ENCODE measurements at places on chromosomes 4 and X. TPM values are rescaled to one million over a fixed set of nuclear protein-coding genes. Genes with fewer than 3 reads are reported as not detected.
A peak's percentile ranks its signal among the peaks of the same experiment; 100 is the strongest.

DNA sequence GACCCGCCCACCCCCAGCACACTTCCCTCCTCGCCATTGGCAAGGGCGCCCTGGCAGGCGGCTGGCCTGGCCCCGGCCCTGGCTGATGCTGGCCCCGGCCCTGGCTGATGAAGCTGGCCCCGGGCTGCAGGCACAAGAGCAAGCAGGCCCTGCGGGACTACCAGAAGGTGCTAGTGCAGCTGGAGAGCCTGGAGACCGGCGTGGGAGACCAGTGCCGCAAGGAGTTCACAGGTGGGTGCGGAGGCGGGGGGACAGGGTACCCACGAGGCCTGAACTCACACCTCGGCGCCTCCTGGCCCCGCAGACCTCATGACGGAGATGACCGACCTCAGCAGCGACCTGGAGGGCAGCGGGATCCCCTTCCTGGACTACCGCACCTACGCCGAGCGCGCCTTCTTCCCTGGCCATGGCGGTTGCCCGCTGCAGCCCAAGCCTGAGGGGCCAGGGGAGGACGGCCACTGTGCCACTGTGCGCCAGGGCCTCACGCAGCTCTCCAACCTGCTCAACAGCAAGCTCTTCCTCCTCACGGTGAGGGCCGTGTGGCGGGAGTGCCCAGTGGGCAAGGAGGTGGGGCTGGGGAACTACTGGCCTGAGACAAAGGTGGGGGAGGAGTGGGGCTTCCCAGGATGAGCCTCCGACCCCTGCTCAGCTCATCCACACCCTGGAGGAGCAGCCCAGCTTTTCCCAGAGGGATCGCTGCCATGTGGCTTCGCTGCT, 6.1 kb upstream of the SRPK3 start:
- peaks cover 1% of the 10 kb centered on the region for H3K27me3 ChIP-seq
- DNase-seq = no peak
- H3K27ac ChIP-seq = no peak overlapping the region
- H3K4me1 ChIP-seq = no peaks in the 10 kb centered on the region
- H3K4me3 ChIP-seq = no peak overlapping the region

The SRPK3 gene
- not detected for total RNA-seq

- H3K4me3 ChIP-seq = no peak overlapping the region
- no peak for DNase-seq
- peaks cover 2% of the 10 kb centered on the region for H3K36me3 ChIP-seq
- no peak overlapping the region for H3K27ac ChIP-seq
These were observed 42.4 kb upstream of the ARHGEF6 start for GRCh38 chrX:136823175-136823574.

- H3K4me1 ChIP-seq = no peaks in the 10 kb centered on the region
- H3K27ac ChIP-seq = no peak overlapping the region
- DNase-seq = no peak
- H3K27me3 ChIP-seq = peaks cover 9% of the 10 kb centered on the region
- H3K4me3 ChIP-seq = no peak overlapping the region
These were observed 9.0 kb downstream of the BMP3 start for GRCh38 chr4:81039351-81039972.

The SERTM2 gene
- not detected for total RNA-seq

The SPANXA1 gene
- total RNA-seq = not detected

The DDX53 gene
- not detected for total RNA-seq

DNA sequence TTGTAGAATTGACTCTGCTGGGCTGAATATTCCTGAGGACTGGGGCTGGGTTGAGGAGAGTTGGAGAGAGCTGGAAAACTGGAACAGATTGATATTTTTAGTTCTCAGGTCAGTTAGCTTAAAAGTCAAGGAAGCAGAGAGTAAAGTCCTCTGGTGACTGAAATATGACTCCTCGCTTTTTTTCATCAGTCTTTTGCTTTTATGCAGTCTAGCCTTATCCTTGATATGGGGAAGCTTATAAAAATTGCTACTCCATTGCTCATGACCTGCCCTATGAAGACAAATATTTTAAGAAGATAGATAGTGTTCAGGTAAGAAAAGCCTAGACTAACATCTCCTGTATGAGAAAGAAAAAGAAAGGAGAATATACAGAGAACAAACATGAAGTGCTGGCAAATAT, 152.7 kb downstream of the C4orf33 start:
- no peak for DNase-seq
- H3K4me3 ChIP-seq = no peak overlapping the region
- H3K27ac ChIP-seq = no peak overlapping the region
- no peaks in the 10 kb centered on the region for H3K4me1 ChIP-seq
- H3K36me3 ChIP-seq = no peaks in the 10 kb centered on the region

- DNase-seq = no peak
- no peak overlapping the region for H3K27ac ChIP-seq
- H3K4me3 ChIP-seq = no peak overlapping the region
- no peaks in the 10 kb centered on the region for H3K4me1 ChIP-seq
- no peaks in the 10 kb centered on the region for H3K36me3 ChIP-seq
These were observed 1372.3 kb downstream of the STIM2 start for GRCh38 chr4:28232951-28233350.

GRCh38 chr4:179285696-179286095, 1843.5 kb upstream of the AGA start:
- H3K27ac ChIP-seq = no peak overlapping the region
- no peaks in the 10 kb centered on the region for H3K27me3 ChIP-seq
- H3K36me3 ChIP-seq = no peaks in the 10 kb centered on the region
- no peak for DNase-seq

DNA sequence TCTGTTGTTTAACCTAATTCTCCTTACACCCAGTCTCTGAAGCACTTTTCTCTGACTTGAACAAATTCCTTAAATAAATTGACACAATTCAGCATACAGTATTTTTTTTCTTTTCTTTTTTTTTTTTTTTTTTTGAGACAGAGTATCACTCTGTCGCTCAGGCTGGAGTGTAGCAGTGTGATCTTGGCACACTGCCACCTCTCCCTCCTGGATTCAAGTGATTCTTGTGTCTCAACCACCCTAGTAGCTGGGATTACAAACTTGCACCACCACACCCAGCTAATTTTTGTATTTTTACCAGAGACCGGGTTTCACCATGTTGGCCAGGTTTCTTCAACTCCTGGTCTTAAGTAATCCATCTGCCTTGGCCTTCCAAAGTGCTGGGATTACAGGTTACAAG, 1498.1 kb upstream of the PCDH10 start:
- DNase-seq = no peak
- no peak overlapping the region for H3K4me3 ChIP-seq
- no peaks in the 10 kb centered on the region for H3K4me1 ChIP-seq
- no peaks in the 10 kb centered on the region for H3K36me3 ChIP-seq
- H3K27ac ChIP-seq = no peak overlapping the region

The DDIT4L gene
- total RNA-seq = 0.95 TPM

DNA sequence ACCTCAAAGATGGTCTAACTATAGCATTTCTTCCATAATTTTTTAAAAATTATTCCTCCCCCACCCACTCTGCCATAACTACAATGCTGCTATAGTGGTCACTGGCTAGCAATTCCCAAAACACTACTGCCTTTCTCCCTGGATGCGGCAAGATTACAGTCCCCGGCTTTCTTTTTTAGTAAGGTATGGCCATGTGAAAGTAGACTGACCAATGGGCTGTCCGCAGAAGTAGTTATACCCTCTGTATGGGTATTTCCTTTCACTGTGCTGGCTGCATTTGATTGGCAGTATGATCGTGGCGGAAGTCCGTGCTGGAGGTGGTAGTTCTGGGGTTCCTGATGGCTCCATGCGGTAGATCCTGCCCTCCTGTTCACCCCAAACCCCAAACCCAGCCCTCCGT, 166.0 kb downstream of the FBXO8 start:
- no peak overlapping the region for H3K27ac ChIP-seq
- H3K4me3 ChIP-seq = no peak overlapping the region
- no peak for DNase-seq
- H3K27me3 ChIP-seq = peaks cover 17% of the 10 kb centered on the region

DNA sequence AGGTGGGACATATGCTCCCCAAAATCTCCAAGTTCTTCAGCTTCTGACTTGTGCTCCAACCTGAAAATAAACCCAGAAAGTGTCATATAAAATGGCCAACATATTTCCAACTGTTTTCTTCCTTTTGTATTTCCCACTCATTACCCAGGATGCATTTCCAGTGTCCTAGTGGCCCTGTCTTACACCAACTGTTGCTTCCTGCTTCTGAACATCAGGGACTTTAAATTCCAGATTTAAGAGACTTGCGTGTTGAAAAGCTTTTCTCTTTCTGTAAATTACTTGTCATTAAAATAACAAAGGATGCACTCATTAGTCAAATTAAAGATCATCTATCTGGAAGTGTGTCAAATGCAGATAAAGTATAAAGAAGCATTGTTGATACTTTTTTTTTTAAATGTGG, 19.9 kb downstream of the MID1 start:
- H3K4me1 ChIP-seq = no peaks in the 10 kb centered on the region
- DNase-seq = no peak
- no peak overlapping the region for H3K4me3 ChIP-seq
- H3K27me3 ChIP-seq = no peaks in the 10 kb centered on the region

- peaks cover 33% of the 10 kb centered on the region for H3K4me1 ChIP-seq
- DNase-seq = peak; percentile 78
- peaks cover 55% of the 10 kb centered on the region for H3K36me3 ChIP-seq
- no peak overlapping the region for H3K4me3 ChIP-seq
These were observed 66.1 kb downstream of the TNIP2 start for GRCh38 chr4:2689825-2690700.

- H3K27me3 ChIP-seq = no peaks in the 10 kb centered on the region
- DNase-seq = no peak
- H3K4me3 ChIP-seq = no peak overlapping the region
These were observed 262.8 kb downstream of the DKK2 start for GRCh38 chr4:106773076-106773905.

GRCh38 chr4:140070366-140070765, 83.6 kb downstream of the MAML3 start:
- no peaks in the 10 kb centered on the region for H3K36me3 ChIP-seq
- H3K4me3 ChIP-seq = peak overlapping the region; percentile 63
- peaks cover 37% of the 10 kb centered on the region for H3K4me1 ChIP-seq
- H3K27ac ChIP-seq = peak overlapping the region; percentile 79

- H3K27ac ChIP-seq = no peak overlapping the region
- no peak overlapping the region for H3K4me3 ChIP-seq
- DNase-seq = no peak
- no peaks in the 10 kb centered on the region for H3K27me3 ChIP-seq
- H3K4me1 ChIP-seq = peaks cover 2% of the 10 kb centered on the region
These were observed 285.5 kb upstream of the KLF3 start for GRCh38 chr4:38378478-38378877.

The MUC7 gene
- total RNA-seq = not detected

The ATP1B4 gene
- not detected for total RNA-seq

The GSX2 gene
- total RNA-seq = not detected

GRCh38 chrX:49896951-49897350, 17.7 kb downstream of the USP27X start:
- peaks cover 5% of the 10 kb centered on the region for H3K36me3 ChIP-seq
- H3K4me3 ChIP-seq = no peak overlapping the region
- H3K4me1 ChIP-seq = no peaks in the 10 kb centered on the region
- no peak for DNase-seq

DNA sequence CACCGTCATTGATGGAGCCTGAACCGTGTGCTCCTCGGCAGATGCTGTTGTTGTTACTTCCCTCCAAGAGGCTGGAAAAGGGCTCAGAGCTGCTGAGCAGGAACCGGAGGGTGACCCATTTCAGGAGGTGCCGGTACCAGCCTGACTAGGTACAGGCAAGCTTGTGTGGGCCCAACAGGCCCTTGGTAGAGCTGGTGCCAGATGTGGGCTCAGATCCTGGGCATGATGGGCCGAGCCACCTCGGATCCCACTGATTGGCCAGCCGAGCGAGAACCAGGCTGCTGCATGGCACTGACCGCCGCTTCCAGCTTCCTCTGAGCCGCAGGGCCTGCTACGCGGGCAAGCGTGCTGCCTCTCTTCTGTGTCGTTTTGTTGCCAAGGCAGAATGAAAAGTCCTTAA, 33.7 kb downstream of the NOP14 start:
- H3K27me3 ChIP-seq = no peaks in the 10 kb centered on the region
- H3K27ac ChIP-seq = peak overlapping the region; percentile 29
- no peak overlapping the region for H3K4me3 ChIP-seq
- H3K36me3 ChIP-seq = peaks cover 32% of the 10 kb centered on the region

DNA sequence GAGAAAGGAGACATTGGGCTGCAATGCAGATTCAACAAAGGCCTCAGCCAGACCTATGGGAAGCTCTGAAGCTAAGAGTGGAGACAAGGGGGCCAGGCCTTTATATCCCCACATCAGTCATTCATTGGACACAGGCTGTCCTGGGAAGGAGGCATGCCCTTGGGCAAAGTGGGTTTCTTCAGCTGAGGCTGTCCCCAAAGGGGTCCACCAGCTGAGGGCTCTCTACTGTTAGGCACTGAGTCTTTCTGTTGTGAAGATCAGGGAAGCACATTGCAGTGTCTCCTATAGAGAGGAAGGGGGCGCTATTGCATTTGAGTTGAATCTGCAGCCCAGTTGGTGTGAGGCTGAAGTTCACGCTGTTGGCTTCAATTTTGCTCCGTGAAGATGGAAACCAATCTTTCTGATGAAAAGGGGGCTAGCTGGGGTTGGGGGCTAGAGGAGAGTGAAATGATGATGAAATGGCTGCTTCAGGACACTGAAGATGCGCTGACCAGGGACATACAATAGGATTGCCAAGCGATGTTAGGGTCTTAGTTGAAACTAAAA, 48.0 kb downstream of the SLC25A5 start:
- H3K27me3 ChIP-seq = no peaks in the 10 kb centered on the region
- no peaks in the 10 kb centered on the region for H3K36me3 ChIP-seq
- H3K4me1 ChIP-seq = peaks cover 2% of the 10 kb centered on the region
- no peak overlapping the region for H3K27ac ChIP-seq

The F8A3 gene
- 11.0 TPM for total RNA-seq

DNA sequence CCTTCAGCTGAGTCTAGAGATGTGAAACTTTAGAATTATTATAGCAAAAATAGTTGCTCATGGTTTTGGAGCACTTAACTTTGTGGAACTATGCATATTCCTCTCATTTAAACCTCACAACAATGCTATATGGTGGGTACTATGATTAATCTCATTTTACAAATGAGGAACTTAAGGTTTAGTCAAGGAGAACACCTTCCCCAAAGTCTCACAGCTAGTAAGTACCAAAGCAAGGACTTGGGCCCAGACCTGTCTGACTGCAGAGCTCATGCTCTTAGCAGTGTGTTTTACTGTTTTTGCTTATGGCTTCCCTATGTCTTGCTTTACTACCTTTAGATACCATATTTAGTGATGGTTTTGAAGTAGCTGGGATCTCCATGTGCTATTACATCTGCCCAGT, 5.1 kb downstream of the UBE2A start:
- H3K4me3 ChIP-seq = no peak overlapping the region
- H3K27me3 ChIP-seq = no peaks in the 10 kb centered on the region
- DNase-seq = no peak
- H3K36me3 ChIP-seq = peaks cover 5% of the 10 kb centered on the region
- peaks cover 18% of the 10 kb centered on the region for H3K4me1 ChIP-seq
- H3K27ac ChIP-seq = no peak overlapping the region

Data from activated CD8-positive, alpha-beta T cell treated with anti-CD3 and anti-CD28 coated beads for 36 hours (primary cell).